CD4-positive, alpha-beta T cell treated with Interleukin-6 at 100 ng/mL for 8 hours (primary cell): ENCODE measurements at places on chromosomes 12 and 14.
A peak's percentile ranks its signal among the peaks of the same experiment; 100 is the strongest.

DNA sequence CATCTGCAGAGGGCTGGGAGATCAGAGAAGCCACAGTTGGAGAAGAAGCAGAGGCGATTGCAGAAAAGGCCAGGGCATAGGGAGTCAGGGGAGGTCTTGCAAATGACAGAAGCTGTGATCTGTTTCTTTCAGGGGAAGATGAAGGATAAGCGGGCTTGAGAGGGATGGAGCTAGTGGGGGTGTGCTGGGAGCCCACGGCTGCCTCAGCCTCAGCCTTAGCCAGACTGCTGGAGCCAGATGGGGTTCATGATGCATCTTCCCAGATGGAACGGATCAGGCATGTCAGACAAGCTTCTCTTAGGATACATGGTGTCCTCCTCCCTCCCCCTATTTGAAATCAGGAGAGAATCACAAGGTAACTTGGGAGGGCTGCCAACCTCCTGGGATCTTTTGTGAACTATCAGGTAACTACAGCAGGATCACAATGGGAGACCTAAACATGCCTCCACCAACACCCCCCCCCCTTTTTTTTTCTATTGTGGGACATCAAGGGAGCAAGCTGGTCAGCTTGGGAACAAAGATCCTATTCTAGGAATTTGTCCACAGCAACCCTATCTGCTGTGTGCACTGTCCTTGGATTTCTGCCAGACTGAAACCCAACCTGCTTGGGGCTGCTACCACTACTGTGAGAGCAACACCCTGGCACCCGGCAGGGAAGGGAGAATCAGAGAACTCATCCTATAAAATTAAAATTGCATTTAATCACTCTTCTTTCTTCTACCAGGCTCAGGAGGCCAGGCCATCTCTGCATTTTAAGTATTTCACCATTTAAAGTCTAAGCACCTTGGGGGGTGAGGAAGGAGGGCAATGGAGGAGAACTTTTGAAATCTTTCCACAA, 10.7 kb upstream of the ATP2A2 start:
- DNase-seq: no peak

DNA sequence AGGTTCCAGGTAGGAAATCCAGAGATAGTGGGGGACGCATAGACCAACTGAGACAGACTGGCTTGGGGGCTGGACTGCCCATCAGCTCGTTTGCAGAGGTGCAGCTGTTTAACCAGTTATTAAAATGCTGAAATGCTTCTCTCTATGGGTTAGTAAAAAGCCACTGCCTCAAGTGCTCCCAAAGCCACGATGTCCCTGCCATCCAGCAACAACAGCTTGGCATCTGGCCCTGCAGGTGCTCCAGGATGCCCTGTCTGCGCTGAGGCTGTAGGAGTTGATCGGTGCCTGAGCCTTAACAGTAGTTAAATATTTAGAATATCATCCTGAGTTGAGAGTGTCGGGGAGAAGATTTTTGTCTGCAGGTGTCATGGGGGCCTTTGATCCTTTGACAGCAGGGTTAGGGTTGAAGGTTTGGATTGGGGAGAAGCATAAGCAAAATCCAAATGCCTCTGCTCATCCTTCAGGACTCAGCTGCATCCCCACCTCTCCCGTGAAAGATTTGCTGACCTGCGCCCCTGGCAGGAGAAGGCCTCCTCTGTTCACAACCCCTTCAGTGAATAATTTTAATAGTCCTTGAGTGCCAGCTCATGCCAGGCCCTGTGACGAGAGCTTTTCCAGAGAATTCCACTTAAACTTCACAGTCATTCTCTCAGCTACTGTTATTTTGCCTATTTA, 127.3 kb upstream of the PWP1 start:
- DNase-seq: no peak

- DNase-seq: no peak
These were observed 7.5 kb downstream of the C14orf180 start for GRCh38 chr14:104586832-104587620.

- DNase-seq: no peak
These were observed 4.4 kb downstream of the CHST11 start for GRCh38 chr12:104460973-104461698.

GRCh38 chr12:119700078-119700477, 32.1 kb downstream of the PRKAB1 start:
- no peak for DNase-seq

DNA sequence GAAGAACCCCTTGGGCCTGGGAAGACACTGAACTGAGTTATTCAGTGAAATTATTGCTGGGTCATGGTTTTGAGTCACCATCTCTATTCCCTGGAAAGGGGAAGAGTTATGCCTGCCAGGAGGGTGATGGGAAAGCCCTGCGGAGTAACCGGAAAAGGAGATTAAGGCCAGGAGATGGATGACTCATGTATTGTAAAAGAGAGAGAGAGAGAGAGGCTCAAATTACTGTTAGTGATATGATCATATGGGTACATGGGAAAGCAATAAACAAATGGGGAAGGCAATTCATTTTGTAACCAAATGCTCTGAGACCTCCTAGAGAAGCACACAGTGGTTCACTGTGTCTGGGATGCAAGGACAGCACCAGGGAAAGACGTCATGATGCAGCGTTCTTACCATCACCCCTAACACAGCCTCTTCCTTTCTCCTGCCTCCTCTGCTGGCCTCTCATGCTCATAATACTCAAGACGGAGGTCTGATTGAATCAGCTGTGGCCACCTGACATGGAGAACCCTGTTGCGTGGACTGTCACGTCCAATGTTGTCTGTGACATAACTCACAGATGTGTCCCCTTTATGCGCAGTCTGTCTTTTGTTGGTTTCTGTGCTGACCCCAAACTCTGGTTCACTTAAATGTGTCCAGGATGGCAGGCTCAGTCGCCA, 243.7 kb downstream of the TMEM132D start:
- DNase-seq: no peak

DNA sequence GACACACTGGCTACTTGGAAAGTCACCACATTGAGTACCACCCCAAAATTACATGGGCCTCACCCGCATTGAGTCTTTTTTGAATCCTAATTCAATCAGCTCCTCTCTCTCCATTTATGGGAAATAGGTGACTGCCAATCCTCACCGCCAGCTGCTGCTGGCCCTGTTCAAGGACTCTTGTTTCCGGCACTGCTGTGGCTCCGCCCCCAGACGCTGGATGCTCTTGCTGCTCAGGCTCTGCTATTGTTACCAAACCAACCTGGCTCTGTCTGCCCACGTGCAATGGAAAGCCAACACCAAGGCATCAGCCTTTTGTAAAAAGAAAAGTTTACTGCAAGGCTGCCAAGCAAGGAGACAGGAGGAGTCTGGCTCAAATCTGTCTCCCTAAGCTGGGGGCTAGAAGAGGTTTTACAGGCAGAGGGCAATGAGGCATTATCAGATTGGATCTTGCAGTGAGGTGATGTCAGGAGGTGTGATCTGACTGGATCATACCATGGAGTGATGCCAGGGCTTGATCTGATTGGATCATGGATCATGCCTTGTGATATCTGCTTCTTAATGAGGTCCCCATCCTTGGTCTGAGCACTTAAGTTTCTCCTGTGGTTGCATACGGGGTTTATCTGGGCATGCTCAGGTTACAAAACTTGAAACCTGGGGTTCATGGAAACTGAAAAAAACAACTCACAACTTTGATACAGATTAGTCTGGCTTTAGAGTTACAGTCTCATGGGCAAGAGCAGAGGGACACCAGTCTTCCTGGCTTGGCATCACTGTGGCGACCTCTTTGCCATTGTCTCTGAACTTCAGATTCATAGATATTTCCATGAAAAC, 117.1 kb upstream of the SLC35F4 start:
- DNase-seq: no peak

DNA sequence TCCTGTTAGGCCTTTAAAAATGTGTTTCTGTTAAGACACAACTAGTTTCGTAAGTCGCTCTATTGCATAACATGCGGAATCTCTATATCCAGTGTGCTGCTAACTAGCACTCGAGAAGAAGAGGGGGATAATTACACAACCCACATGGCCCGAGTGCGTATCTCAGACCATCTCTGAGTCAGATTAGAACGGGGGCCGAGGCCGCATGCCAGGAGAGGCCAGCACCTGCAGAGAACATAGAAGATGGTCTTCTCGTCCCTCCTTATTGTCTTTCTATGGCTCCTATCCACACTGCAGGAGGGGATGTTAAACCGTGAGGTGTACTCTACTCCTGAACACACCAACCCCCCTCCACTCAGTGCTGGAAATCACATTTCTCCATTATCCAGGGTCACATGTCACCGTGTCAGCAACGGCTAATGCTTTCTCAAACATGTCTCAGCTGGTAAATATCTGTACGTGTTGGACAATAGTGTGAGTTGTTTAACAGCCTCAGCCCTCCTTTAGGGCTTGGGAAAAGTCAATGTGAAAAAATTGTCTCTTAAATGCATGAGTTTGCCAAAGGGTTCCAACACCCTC, 56.3 kb downstream of the CCDC88C start:
- no peak for DNase-seq

DNA sequence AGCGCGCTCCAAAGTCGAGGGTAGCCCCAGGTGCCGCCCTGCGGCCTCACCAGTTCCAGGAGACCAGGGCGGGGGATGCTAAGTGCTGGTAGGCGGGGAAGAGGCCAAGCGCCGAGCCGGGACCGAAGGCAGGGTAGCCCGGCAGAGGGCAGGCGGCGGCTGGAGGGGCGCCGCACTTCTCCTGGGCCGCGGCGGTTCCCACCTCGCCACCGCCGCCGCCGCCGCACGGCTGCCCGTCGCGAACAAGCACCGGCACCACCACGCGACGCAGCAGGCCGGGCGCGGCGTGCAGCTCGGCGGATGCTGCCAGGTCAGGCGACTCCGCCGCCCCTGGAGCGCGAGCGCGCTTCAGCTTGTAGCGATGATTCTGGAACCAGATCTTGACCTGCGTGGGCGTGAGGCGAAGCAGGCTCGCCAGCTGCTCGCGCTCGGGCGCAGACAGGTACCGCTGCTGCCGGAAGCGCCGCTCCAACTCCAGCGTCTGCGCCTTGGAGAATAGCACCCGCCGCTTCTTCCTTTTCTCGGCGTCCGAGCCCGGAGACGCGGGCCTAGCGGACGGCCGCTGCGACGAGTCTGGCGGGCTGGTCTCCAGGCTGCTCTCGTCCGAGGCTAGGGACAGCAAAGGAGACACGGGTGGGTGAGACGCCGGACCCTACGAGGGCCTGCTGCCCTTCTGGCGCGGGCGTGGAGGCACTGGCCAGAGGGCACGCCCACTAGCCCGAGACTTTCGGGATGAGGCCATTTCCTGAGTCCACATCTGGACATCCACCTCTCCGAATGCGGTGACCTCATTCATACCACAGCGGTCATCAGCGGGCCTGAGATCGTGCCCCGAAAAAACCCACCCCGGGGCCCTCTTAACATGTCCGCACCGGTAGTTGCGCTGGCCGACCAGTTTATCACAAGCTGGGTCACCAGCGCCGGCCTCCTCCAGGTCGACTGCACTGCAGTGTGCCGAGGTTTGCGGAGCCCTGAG, 1.3 kb downstream of the NKX2-8 start:
- no peak for DNase-seq

DNA sequence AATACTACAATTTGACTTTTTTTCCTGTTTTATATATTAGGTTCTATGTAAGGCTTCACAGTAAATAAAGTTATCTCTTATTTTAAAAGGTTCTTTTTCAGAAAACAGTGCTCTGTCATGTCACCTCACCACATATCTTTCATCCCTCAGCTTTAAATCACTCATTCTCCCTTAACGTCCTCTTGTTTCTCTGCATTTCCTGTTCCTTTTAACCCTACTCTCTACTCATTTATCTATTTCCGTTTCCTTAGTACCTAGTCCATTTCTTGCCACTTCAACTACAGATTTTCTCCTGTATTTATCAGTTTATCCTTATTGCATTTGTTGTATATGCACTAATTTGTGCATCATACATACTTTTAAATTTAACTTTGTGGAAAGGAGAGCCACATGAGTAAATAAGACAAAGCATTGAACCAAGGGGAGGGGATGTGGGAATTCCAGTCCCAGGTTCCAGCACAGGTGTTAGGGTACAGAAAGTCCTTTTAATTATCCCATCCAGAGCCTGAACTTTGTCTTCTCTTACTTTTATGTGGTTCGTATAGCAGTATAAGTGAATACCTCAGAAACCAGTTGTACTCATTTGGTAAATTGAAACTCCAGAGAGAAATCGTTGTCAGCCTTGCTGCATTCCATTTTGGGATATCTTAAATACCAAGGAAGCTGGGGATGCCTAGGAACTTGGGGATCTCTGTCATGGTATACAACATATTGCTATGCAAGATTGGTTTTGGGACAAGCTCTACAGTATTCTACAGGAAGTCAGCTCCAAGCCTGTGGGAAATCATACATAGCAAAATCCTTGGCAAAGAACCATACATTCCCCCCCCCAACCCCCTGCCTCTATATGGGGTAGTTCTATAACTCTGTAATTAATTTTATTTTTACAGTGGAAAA, 120.5 kb downstream of the DIP2B start:
- DNase-seq: peak; percentile 14

DNA sequence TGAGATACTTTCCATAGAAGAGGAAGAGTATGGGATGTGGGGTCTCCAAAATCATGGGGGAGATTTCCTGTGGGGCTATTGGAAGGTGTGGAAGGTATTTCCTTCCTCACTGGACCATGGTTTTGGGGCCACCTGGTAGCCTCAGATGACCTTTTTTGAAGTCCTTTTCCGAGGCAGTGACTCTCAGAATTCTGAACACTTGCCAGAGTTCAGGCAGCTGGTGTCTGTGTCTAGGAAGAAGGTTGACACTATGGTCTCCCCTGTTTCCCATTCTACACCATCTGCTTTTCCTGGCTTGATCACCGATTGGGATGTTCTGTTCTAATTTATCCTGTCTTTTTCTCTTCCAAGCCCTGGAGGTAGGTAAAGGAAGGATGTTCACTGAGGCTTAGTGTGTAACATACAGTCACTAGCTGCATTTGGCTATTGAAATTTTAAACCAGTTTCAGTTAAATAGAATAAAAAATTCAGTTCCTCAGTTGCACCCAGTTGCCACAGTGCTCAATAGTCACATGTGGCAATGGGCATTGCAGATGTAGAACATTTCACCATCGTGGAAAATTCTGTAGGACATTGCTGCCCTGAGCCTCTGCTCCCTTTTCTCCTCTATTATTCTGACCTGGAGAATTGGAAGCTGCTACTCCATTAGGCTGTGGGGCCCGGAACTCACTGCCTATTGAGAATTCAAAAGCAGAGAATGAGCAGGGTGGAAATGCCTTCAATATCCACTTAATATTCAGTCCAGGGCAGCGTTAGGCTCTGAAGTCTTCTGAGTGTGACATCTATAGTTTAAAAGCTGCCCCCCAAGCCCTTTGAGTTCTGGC, 11.0 kb upstream of the PLEKHG3 start:
- no peak for DNase-seq

- no peak for DNase-seq
These were observed 7.6 kb upstream of the PRPF40B start for GRCh38 chr12:49615725-49616124.
